Stimulated activated CD4-positive, alpha-beta T cell treated with anti-CD3 and anti-CD28 coated beads, TNF-alpha, amount 100 ng/mL, for 4 hours (primary cell): ENCODE measurements at places on chromosomes 13 and 19.

DNA sequence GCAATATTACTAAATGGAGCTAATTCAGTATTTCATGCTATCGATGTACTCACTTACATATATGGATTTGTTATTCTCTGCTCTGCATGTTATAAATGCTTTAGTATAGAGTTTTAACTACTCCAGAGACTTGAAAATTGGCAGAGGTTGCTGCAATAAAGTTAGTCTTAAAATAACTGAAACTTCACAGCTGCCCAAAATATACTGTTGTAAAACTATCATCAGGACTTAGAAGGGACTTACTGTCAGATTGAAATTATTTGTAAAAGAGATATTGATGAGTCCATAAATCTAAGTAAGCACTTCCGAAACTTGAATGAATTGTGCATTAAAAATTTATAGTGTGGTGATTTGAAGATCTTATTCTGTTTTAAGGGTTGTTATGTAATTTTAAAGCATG is 1178.2 kb upstream of the PCDH20 start:
- DNase-seq = no peak

GRCh38 chr19:22422211-22422610 is at the start of gene ZNF98:
TSS of gene ZNF98 (minus strand) at chr19:22422346. CDS start at chr19:22422224, 122 bp downstream.
- no peak for DNase-seq

- DNase-seq = no peak
Measured at GRCh38 chr13:36966404-36966803, 32.7 kb downstream of the ALG5 start.

DNA sequence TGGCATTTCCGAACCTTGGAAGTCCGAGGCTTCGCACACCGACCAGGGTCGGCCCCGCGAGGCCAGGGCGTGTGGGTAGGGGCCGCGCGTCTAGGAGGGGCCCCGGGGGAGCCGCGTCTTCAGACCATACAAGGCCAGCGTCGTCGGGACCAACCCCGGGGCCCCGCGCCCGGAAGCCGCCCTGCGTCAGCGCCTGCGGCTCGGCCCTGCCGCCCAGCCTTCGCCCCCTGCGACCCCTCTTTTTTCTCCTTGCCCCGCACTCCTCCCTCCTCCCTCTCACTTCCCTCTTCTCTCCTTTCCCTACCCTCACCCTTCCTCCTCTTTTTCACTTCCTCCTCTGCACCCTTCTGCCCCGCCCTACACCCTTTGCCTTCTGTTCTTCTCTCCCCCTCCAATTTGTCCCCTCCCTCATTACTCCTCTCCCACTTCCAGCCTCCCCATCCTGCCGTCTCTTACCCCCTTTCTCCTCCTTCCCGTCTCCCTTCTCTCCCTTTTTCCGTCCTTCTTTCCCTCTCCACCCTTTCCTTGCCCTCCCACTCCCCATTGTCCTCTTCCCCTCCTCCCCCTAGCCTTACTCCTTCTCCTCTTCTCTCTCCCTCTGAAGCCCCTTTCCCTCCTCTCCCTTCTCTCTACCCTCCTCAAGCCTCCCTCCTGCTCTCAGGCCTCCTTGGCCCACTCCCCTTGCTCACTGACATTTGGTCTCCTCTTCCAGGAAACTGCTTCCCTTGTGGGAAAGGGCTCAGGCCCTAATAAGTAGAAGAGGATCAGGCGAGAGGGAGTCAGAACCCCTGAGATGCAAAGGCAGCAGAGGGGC is 2.2 kb upstream of the PLEKHG2 start:
- DNase-seq = no peak

DNA sequence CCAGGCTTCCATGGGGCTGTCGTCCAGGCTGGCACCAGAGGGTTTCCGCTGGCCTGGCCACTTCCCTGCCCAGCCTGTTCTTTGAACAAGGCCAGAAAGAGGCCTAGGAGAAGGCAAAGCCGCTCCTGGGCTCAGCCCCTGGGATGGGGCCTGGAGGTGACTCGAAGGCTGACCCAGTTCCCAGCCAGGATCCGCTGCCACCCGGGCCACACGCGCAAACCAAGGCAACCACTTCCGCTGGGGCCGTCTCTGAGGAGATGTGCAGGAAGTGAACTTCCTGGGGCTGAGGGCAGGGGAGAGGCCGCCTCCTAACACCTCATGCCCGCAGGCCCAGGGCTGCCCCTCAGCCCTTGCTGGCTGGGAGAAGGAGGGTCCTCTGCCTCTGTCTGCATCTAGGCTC is 15.2 kb downstream of the PLEKHF1 start:
- peak; percentile 65 for DNase-seq

DNA sequence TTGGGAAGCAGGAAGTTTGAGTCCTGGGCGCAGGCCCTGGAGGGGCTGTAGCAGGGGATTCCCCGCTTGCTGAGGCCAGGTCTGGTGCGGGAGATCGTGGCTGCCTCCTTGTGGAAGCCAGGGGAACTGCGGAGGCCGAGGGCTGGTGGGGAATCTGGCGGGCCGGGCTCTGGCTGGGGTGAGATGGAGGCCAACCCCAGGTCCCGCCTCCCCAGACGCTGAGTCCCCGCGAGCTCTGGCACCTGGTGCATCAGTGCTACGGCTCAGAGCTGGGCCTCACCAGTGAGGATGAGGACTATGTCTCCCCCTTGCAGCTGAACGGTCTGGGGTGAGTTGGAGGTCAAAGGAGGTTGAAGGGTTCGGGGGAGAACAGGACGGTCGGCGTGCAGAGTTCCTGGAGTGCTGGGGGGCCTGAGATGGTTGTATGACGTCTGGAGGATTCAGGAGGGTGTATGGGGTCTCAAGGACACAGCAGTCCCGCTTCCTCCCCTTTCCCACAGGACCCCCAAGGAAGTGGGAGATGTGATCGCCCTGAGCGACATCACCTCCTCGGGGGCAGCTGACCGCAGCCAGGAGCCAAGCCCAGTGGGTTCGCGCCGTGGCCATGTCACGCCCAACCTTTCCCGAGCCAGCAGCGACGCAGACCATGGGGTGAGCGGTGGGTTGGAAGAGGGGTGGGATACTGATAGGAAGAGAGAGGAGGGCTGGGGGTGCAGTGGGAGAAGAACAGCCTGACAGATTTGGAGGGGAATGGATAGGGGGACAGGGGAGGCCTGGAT is 13.1 kb downstream of the GRAMD1A start:
- peak; percentile 71 for DNase-seq

- DNase-seq = no peak
Measured at GRCh38 chr19:50311723-50312635, 17.2 kb downstream of the KCNC3 start.

DNA sequence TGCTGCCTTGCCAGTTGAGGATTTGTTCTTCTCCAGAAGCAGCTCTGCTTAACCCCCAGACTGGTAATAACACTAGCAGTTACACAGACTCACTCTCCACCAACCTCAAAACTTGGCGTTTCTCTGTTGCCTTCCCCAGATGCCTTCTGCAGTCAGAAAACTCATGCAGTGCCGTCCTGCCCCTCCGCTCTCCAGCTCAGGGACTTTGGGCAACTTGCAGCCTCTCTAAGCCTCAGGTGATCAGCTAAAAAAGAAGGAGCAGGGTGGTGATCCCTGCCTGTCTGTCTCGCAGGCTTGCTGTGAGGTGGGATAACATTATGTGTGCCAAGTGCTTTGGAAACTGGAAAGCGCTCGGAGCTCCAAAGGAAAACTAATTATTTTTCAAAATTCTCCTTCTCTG is 391.6 kb downstream of the HS6ST3 start:
- DNase-seq = no peak
